ENCODE measurements at places on chromosomes 16 and 17.

DNA sequence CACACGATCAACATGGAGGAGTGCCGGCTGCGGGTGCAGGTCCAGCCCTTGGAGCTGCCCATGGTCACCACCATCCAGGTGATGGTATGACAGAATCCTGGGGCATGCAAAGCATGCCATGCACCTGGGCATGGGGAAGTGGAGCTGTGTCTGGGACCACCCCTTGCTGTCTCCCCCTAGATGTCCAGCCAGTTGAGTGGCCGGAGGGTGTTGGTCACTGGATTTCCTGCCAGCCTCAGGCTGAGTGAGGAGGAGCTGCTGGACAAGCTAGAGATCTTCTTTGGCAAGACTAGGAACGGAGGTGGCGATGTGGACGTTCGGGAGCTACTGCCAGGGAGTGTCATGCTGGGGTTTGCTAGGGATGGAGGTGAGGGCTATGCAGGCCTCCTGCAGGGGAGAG lies 6.7 kb downstream of the IFI35 start:
- no peak for DNase-seq

DNA sequence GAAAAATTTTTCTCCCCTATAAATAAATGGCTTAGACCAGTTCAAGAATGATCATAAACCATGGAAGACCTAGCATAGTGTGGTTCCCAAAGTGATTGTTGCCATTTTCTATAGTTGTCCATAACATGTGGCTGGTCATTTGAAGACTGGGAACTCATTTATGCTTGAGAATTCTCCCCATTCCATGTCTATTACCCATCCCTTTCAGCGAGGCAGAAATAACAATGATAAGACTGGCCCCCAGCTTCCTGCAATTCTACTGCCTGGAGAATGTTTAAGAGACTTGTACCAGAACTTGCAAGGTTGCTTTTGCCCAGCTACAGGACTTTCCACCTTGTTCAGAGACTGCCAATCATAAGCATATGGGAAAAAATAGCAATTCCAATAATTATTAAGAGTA lies 146.5 kb upstream of the CDH11 start:
- no peak for DNase-seq

DNA sequence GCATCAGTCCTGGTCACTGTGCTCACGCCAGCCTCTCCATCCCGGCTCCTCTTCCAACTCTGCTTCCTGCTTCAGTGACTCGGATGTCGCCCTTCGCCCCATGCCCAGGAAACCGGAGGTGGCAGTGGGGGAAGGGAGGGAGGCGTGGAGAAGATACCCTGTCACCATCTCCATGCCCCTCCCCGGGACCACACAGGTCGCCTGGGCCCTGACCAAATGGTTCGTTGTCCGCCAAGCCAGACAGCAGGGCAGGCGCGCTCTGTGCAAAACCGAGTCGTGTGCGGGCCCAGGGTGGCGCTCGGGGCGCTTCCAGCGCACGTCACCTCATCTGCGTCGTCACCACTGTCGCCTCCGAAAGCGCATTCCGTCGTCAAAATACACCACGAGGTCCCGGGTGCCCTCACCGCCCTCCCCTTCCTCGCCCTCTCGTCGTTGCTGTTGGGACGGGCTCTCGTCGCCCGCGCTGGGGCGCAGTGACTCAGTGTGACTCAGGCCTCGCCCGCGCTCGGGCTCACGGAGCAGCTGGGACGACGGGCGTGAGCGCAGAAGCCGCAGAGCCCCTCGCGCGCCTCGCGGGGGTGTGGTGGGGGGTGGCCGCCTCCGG lies 39.2 kb downstream of the ZNF778 start:
- DNase-seq = no peak

- no peak for DNase-seq
Measured at GRCh38 chr17:77875051-77875780, 83.3 kb upstream of the TNRC6C start.

DNA sequence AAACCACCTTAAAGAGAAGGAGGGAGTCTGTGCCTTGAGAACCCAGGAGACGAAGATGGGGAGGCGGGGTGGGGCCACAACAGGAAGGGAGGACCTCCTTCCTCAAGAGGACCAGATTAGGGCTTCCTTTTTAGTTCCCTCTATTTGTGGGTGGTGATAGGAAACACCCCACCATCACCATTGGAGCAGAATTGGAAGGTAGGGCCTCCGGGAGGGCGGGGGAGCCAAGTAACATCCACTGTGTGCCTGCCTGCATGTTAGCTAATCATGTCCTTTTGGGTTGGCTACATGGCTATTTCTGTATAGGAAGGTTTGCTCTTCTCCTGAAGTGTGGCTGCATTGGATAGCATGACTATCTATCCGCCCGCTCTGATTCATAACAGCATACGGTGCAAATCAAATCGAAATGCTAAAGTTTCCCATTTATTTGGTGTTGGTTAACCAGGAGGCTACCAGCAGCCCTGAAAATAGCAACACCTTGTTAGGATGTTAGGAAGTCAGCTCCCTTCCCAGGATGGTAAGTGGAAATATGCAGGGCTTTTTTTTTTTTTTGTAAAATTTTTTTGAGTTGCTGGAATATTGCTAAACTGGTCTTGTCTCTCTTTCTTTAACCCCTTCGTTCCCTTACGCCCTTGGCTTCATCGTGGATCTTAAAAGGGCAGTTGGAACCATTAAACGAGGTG lies 4.2 kb downstream of the SYT17 start:
- DNase-seq = no peak

- DNase-seq = no peak
Measured at GRCh38 chr16:10557750-10558149, 22.6 kb downstream of the EMP2 start.
